ENCODE measurements at places on chromosomes 1 and 21.

- no peak overlapping the region for H3K27ac ChIP-seq
- no peaks in the 10 kb centered on the region for H3K36me3 ChIP-seq
- peaks cover 7% of the 10 kb centered on the region for H3K4me1 ChIP-seq
- peaks cover 19% of the 10 kb centered on the region for H3K27me3 ChIP-seq
- no peak for DNase-seq
Observed at GRCh38 chr1:227320476-227320875, 2.2 kb upstream of the CDC42BPA start.

DNA sequence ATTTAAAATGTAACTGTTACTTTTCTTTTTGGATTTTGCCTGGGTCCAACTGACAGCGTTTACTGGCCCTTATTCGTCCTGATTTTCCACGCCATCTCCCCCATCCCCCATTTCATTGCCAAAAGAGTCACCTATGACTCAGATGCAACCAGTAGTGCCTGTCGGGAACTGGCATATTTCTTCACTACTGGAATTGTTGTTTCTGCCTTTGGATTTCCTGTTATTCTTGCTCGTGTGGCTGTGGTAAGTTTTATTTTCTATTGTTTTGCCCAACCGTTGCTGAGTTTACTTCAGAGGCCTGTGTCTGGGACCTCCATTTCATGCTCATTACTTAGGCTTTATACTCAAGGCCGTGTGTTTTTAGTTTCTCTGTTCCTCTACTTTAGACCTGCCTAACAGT lies 9.3 kb downstream of the LEPR start:
- H3K27me3 ChIP-seq, result no peaks in the 10 kb centered on the region
- no peak for DNase-seq
- H3K4me3 ChIP-seq, result no peak overlapping the region
- H3K4me1 ChIP-seq, result peaks cover 3% of the 10 kb centered on the region
- H3K27ac ChIP-seq, result no peak overlapping the region

- no peak for DNase-seq
- no peak overlapping the region for H3K4me3 ChIP-seq
- no peaks in the 10 kb centered on the region for H3K4me1 ChIP-seq
- H3K27ac ChIP-seq, result no peak overlapping the region
Observed at GRCh38 chr1:229874609-229875008, 192.4 kb upstream of the GALNT2 start.

DNA sequence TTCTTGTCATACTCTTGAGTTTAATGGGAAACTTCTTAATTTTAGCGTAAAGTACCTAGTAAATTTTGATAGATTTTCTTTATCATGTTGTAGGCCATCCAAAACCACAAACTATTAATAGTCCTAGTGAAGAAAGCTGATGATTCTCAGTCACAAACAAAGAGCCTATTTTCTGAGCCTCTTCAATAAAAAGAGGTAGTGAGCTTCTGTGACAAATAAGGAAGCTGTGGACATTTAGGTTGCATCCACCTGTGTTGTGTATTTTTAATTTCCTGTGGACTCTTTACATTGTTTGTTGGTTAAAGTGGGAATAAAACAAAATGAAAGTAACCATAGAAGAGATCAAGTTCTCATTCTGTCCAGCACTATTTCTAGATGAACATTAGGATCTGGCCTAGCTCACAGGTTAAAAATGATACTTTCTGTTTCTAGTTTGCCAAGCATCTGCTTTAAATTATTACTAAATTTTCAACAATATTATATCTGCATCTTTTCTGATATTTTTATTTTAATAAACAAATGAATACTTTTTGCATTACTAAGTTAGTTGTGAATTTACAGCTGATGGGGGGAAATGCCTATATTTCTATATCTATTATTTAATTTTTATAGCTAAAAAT lies 702.2 kb upstream of the ADGRL4 start:
- H3K4me1 ChIP-seq, result no peaks in the 10 kb centered on the region
- H3K36me3 ChIP-seq, result no peaks in the 10 kb centered on the region
- DNase-seq, result no peak
- H3K4me3 ChIP-seq, result no peak overlapping the region

GRCh38 chr1:160675641-160676410 lies 29.0 kb upstream of the SLAMF1 start:
- H3K4me1 ChIP-seq, result peaks cover 49% of the 10 kb centered on the region
- DNase-seq, result peak; percentile 70
- H3K27ac ChIP-seq, result peak overlapping the region; percentile 47
- no peak overlapping the region for H3K4me3 ChIP-seq
- H3K36me3 ChIP-seq, result peaks cover 34% of the 10 kb centered on the region

GRCh38 chr1:68093737-68094136 lies 43.3 kb upstream of the DIRAS3 start:
- no peaks in the 10 kb centered on the region for H3K36me3 ChIP-seq
- H3K4me3 ChIP-seq, result no peak overlapping the region
- no peak for DNase-seq
- no peaks in the 10 kb centered on the region for H3K27me3 ChIP-seq
- no peaks in the 10 kb centered on the region for H3K4me1 ChIP-seq
- H3K27ac ChIP-seq, result no peak overlapping the region

DNA sequence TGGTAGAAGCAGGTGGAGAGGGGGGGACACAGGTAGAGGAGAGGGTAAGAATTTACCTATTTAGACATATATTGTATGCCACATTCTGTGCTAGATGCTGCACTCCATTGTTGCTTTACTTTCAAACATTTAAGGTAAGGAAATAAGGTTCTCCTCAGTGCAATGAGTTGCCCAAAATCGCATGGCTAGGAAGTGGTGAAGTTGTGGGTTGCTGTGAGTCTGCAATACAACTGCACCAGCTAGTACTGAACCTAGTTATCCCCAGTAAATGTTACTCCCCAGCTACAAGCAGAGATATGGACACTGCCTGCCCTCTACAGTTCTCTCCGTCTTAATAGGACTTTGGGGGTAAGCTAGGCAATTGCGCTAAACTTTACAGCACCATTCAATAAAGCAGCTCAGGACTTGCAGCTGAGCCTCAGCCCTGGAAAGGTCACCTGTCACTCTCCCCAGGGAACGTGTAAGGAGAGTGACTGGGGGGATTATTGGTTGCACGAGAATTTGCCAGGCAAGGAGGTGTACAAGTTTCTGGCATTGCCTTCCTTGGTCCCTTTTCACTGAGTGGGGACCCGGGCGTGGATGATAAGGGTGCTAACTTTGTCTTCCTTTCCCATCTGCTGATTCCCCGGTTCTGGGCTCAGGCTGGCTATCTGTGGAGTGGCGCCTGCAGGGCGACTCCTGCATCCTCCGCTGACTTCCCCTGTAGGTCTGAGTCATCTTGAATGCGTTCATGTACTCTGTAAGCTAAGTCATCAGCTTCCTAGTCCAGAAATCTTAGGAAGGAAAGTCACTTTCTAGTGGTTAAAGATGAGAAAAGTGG lies 71.3 kb upstream of the CNTN2 start:
- no peak overlapping the region for H3K27ac ChIP-seq
- no peaks in the 10 kb centered on the region for H3K36me3 ChIP-seq
- H3K4me1 ChIP-seq, result no peaks in the 10 kb centered on the region
- no peak for DNase-seq
- H3K4me3 ChIP-seq, result no peak overlapping the region
- H3K27me3 ChIP-seq, result no peaks in the 10 kb centered on the region

GRCh38 chr1:145891143-145891542 lies 5.5 kb upstream of the ANKRD35 start:
- H3K36me3 ChIP-seq, result no peaks in the 10 kb centered on the region
- DNase-seq, result no peak
- H3K27me3 ChIP-seq, result no peaks in the 10 kb centered on the region
- peaks cover 3% of the 10 kb centered on the region for H3K4me1 ChIP-seq
- H3K27ac ChIP-seq, result no peak overlapping the region

- no peak for DNase-seq
- no peaks in the 10 kb centered on the region for H3K4me1 ChIP-seq
- H3K36me3 ChIP-seq, result no peaks in the 10 kb centered on the region
- H3K27me3 ChIP-seq, result no peaks in the 10 kb centered on the region
Observed at GRCh38 chr1:247357781-247358211, 26.1 kb upstream of the ZNF496 start.

DNA sequence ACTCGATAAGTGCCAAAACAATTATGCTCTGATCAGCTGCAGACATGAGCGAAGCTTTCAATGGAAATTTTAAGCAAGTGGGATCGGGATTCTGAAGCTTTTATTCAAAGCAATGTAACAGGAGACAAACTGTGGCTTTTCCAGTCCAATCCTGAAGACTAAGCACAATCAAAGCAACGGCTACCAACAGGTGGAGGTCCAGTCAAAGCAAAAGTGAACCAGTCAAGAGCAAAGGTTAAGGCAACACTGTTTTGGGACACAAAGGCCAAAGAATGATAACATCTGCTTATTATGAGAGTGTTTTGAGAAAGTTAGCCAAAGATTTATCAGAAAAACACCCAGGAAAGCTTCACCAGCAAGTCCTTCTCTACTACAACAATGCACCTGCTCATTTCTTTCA lies 170.1 kb downstream of the SEC16B start:
- no peaks in the 10 kb centered on the region for H3K4me1 ChIP-seq
- H3K36me3 ChIP-seq, result no peaks in the 10 kb centered on the region
- H3K27me3 ChIP-seq, result no peaks in the 10 kb centered on the region
- H3K4me3 ChIP-seq, result no peak overlapping the region

DNA sequence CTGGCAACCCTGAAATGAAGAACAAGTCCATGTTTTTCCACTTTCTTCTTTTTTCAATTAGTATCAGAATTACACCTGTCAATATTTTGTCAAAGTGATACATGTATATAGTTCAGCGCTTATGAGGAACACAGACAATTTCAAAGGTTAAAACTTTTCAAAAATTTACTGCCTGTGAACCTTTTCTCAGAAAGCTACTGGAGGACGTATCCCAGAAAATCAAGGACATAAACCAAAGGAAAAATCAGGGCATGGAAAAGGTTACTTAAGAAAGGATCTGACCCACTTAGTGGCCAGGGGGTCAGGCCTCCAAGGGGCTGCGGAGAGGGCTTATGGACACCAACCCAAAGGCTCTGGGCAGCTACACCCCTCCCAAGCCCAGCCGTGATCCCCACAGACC lies 81.1 kb upstream of the ACTRT2 start:
- H3K4me1 ChIP-seq, result no peaks in the 10 kb centered on the region
- no peak for DNase-seq
- H3K4me3 ChIP-seq, result no peak overlapping the region
- no peaks in the 10 kb centered on the region for H3K27me3 ChIP-seq
- no peak overlapping the region for H3K27ac ChIP-seq

DNA sequence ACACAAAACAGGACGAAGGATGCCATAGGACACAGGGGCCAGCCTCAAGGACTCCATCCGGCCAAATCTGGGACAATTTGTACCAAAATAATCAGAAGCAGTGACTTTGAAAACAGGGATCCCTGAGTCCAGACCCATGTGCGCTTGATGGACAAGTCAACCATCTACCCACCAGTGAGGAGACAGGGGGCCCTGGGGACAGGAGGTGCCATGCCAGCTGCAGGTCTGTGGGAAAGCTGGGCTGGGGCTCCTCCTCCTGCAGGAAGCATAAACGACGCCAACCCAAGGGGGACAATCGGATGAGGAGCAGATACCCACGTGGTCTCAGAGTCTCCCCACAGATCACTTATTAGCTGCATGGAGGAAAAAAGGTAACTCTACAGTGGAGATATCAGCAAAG lies 50.6 kb downstream of the NPHP4 start:
- no peaks in the 10 kb centered on the region for H3K27me3 ChIP-seq
- no peak overlapping the region for H3K27ac ChIP-seq
- H3K4me3 ChIP-seq, result no peak overlapping the region
- H3K4me1 ChIP-seq, result no peaks in the 10 kb centered on the region

DNA sequence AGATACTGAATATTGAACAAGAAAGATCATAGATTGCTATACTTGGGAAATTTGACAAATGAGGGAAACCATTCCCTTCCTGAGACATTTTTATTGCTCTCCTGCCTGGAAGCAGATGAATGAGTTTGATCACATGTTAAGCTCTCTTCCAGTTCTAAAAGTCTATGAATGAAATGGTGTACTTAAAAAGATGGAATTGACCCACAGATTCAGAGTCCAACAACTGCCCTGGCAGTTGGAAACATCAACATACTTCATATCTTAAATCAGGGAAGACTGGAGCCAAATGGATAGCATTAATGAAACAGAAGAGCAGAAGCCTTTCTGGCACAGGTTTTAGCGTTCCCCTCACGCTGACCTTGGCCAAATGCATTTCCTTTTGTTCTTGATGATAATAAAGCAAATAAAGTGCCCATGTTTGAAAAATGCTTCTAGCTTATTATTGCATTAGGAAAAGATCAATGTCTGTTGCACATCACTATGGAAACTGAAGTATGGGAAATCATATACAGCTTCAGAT lies 142.6 kb downstream of the ESRRG start:
- no peak for DNase-seq
- no peak overlapping the region for H3K4me3 ChIP-seq
- H3K27me3 ChIP-seq, result no peaks in the 10 kb centered on the region
- no peaks in the 10 kb centered on the region for H3K36me3 ChIP-seq
- no peak overlapping the region for H3K27ac ChIP-seq
- no peaks in the 10 kb centered on the region for H3K4me1 ChIP-seq

DNA sequence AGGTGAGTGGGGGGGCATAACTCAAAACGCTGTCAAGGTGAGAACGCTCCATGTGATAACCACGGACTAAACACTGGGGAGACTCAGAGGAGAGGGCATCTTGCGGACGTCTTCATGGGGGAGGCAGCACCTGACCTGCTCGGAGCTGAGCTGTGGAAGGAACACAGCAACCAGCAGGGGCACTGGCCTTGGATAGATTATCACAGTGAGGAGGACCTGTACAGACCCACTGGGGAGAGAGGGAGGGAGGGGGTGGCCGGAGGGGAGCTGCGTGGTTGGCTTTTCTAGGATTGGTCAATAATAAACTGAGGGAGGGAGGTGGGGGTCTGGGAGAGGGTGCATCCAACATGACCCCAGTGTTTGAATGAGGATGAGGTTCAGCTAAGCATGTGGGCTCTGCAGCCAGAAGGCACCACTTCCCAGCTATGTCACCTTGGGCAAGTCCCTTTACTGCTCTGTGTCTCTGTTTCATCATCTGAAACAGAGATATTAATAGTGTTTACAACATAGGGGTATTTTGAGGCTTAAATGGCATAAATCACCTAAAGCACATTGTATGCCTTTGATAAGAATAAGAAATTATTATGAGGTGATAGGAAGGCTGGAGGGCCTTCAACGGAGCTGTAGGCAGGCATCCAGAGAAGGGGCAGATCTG lies 123.3 kb downstream of the GRIK3 start:
- H3K4me1 ChIP-seq, result no peaks in the 10 kb centered on the region
- no peaks in the 10 kb centered on the region for H3K36me3 ChIP-seq

- no peak overlapping the region for H3K27ac ChIP-seq
- H3K4me1 ChIP-seq, result no peaks in the 10 kb centered on the region
- H3K4me3 ChIP-seq, result no peak overlapping the region
- no peaks in the 10 kb centered on the region for H3K27me3 ChIP-seq
Observed at GRCh38 chr1:113456967-113457366, 66.7 kb downstream of the MAGI3 start.

DNA sequence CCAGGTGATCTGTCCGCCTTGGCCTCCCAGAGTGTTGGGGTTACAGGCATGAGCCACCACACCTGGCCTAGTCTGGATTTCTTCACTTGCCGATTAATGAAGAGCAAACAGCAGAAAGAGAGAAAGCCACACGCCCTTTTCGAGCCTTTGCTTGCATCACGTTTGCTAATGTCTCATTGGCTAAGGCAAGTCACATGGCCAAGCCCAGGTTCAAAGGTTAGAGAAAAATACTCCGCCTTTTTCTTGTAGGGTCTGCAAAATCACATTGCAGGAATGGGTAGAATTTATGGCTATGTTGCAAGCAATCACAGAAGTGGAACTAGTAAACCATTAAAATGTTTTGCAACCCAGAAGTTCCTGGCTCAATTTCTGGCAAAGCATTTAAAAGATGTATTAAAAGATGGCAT lies 26.8 kb upstream of the BACH1 start:
- no peak for DNase-seq
- H3K27me3 ChIP-seq, result no peaks in the 10 kb centered on the region
- H3K4me3 ChIP-seq, result no peak overlapping the region
- H3K27ac ChIP-seq, result no peak overlapping the region
- no peaks in the 10 kb centered on the region for H3K4me1 ChIP-seq
- H3K36me3 ChIP-seq, result no peaks in the 10 kb centered on the region

GRCh38 chr1:54609301-54609921 lies 13.9 kb downstream of the FAM151A start:
- no peak for DNase-seq
- H3K4me1 ChIP-seq, result peaks cover 8% of the 10 kb centered on the region
- H3K27ac ChIP-seq, result no peak overlapping the region

All from CD4-positive, alpha-beta memory T cell (primary cell).